Activated CD4-positive, alpha-beta T cell treated with anti-CD3 and anti-CD28 coated beads, Interleukin-2, amount 10 ng/mL, durations not matched to agents 24 days and 14 days (primary cell): ENCODE measurements at places on chromosomes 7 and 10.
A peak's percentile ranks its signal among the peaks of the same experiment; 100 is the strongest.

DNA sequence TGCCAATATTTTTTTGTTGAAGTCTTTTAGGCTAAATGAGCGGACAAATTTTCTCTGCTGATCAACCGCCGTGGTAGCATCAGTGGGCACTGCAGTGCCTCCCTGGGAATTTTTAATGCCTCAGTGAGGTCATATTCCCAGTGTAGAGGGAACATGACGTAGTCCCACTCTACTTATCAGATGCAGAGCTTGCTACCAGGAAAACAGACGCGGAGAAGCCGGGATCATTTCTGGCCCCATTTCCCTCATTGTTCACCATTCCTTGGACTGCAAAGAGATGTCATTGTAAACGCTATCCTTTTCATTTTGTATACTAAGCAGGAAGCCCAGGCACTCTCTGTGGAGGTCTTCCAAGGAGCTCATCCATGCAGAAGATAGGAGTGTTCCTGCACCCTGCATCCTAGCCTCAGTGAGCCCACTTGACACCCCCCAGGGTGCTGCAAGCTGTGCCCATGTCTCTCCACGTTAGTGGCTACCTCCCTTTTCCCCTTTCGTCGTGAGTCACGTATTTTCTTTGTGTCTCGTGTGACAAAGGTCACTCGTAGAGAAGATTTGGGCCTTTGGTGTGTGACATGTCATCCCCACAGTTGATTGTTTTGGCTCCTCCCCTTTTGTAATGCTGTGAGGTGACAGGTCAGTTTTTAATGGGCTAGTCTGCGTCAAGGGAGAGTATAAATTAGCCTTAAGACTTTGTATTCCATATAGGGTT lies 145.5 kb downstream of the TCF7L2 start:
- DNase-seq: no peak

- DNase-seq: no peak
Observed at GRCh38 chr7:94665426-94665825, 9.5 kb upstream of the SGCE start.

GRCh38 chr10:45446858-45447257 lies 72.8 kb downstream of the ALOX5 start:
- no peak for DNase-seq

DNA sequence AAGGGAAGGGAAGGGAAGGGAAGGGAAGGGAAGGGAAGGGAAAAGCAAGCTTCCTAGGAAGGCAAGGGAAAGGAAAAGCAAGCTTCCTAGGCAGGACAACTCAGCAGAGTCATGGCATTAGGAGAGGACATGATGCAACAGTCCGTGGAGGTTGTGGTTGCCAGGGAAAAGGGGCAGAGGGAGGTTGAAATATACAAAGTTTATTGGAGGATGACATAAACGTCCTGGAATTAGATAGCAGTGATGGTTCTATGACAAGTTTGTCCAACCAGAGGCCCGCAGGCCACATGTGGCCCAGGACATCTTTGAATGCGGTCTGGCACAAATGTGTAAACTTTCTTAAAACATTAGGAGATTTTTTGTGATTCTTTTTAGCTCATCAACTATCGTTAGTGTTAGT lies 59.8 kb upstream of the OPN4 start:
- no peak for DNase-seq

- no peak for DNase-seq
Observed at GRCh38 chr7:16299853-16300252, 121.5 kb downstream of the CRPPA start.

DNA sequence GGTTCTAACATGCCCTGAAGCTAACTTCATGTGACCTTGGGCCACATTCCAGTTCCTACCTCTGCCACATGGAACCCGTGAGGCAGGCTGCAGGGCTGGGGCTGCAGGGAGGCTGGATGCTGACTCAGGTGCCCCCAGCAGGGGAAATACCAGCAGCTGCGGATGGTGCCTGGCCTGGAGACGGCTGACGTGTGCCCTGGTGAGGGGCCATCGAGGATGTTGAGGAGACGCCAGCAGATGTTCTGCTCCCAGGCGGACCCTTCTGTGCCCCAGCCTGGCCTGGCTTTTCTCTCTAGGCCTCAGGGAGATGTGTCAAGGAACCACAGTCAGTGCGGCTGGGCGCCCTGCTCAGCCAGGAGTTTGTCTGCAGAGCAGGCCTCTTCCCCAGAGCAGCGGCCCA lies 8.8 kb downstream of the BAG3 start:
- no peak for DNase-seq

GRCh38 chr7:100722480-100723212 lies 2.4 kb downstream of the EPO start:
- no peak for DNase-seq

- DNase-seq: no peak
Observed at GRCh38 chr7:20079080-20079479, 138.1 kb downstream of the MACC1 start.

DNA sequence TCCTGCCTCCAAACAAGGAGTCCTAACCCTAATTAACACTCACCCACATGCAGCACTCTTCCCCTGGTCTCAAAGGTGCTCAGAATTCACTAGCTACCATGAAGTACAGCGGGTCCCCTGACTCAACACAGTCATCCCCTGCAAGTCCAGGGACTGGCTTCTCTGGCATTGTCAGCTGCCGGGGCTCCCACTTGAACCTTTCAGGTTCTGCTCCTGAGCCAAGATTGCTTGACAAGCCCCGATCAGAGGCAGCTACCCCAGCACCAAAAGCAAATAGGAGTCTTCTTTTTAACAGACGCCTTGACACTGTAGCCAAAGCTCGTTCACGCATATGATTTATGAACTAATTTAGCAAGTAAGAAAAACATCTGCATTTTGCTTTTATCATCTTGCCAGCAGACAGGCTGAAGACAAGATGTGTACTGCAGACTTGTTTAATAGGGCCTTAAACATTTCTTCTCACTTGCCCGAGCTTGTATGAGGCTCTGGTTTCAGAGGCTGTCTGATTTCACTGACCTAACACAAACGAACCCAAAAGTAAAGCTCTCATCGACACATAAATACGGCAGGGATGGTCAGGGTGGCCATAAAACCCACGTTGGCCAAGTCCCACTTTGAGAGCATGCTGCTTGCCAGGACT lies 67.6 kb upstream of the ADAM12 start:
- no peak for DNase-seq

- DNase-seq: no peak
Observed at GRCh38 chr10:129912166-129912917, 51.7 kb downstream of the EBF3 start.

DNA sequence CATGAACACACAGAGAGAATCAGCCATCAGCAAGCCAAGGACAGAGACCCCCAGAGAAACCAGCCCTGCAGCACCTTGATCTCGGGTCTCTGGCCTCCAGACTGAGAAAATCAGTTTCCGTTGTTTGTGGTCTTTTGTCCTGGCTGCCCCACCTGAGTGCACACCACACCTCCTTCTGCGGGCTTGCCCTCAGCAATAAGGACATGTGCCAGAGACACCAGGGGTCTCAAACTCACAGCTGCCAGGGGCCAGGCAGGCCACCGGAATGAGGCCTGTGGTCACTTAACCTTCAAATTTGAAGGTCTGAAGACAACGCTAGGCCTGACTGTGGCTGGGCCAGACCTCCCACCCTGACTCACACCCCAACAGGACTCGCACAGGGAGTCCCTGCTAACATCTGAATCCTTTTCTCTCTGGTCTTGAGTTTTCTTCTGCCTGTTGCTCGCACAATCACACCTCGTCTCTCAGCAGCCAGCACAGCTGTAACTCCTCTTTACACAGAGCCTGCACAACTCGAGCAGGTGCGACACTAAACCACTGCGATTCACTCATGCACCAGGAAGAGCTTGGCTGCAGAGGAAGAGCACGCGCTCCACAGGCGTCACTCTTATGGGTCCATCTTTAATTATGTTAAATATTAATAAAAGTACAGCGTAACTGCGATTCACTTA lies 86.2 kb downstream of the CHST15 start:
- no peak for DNase-seq

DNA sequence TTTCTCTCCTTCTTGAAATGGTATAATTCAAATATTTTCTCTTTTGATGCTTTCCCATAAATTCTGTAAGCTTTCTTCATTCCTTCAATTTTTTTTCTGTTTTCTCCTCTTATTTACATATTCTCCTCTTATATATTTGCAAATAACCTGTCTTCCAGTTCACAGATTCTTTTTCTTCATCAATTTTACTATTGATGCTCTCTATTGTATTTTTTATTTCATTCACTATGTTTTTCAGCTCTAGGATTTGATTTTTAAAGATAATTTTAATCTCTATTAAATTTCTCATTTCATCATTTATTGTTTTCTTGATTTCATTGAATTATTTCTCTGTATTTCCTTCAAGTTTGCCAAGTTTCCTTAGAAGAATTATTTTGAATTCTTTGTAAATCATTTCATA lies 54.0 kb upstream of the PRPS1L1 start:
- no peak for DNase-seq

DNA sequence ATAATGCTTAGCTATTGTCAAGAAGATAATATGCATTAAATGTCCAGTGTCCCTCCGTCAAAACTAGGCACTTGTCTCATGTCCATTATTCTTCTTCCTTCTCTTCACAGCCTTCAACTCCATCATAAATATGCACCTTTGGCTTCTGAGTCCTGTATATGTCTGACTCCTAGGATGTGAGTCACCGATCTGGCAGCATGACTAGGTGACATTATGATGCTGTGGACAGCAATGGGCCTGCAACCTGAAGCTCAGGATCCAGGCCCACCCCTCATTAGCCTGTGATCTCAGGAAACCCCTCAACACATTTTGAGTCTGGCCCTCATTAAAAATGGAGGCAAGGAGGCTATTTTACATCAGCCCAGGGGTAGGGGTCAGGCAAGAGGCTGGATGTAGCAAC lies 362.5 kb upstream of the ZMIZ1 start:
- no peak for DNase-seq

GRCh38 chr10:17910125-17910789 lies 41.5 kb upstream of the SLC39A12 start:
- peak; percentile 57 for DNase-seq

DNA sequence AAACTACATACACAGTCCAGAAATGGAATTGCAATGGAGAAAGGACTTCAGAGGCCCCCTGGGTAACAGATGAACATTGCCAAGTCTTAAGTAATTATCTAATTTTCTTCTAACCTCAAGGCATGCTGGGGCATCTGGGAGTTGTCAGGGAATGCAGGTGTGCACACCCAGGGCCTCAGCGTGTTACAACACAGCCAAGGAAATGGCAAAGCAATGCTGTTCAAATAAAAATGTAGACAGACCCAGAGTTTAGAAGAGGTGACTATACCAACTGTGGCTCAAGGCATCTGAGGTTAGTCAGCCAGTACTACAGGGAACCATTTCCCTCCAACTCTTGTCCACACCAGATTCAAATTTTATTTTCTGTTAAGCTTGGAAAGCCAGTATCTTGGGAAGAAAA lies 73.6 kb downstream of the CCDC3 start:
- DNase-seq: no peak

GRCh38 chr10:11318826-11319598 lies 292.4 kb downstream of the USP6NL start:
- DNase-seq: no peak

DNA sequence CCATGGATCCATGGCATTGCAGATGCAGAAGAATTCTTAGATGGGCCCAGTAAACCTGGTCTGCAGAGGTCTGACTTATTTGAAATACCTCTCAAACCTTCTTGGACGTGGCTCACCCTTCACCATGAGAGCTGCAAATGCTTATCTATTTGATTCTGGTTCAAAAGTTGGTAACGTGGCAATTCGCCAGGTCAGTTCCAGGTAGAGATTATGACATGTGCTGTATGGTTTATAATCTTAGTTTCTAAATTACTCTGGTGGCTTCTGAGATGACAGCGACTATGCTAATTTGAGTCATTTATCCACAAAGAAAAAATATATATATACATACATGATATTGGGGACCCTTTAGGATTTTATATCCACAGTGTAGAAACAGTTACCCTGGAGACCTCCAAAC lies 68.8 kb downstream of the NRP1 start:
- DNase-seq: peak; percentile 63

GRCh38 chr7:77802557-77803405 lies 4.2 kb downstream of the PHTF2 start:
- no peak for DNase-seq
